ENCODE measurements at places on chromosomes 4 and X. TPM values are rescaled to one million over a fixed set of nuclear protein-coding genes. Genes with fewer than 3 reads are reported as not detected.

- no peak for DNase-seq
These were observed 156.2 kb upstream of the PSAPL1 start for GRCh38 chr4:7590899-7591298.

DNA sequence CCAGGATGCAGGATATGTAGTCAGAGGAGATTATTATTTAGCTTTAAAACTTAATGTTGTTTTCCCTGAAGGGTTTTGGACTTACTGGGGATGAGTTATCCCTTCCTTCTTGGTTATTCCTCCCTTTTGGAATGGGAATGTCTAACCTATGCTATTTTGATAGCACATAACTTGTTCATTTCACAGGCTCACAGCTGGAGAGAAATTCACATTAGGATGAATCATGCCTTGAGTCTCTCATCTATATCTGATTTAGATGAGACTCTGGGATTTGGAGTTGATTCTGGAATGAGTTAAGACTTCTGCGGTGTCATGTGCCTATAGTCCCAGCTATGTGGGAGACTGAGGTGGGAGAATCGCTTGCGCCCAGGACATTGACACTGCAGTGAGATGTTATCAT, 81.1 kb downstream of the ATP11C start:
- no peak for DNase-seq

DNA sequence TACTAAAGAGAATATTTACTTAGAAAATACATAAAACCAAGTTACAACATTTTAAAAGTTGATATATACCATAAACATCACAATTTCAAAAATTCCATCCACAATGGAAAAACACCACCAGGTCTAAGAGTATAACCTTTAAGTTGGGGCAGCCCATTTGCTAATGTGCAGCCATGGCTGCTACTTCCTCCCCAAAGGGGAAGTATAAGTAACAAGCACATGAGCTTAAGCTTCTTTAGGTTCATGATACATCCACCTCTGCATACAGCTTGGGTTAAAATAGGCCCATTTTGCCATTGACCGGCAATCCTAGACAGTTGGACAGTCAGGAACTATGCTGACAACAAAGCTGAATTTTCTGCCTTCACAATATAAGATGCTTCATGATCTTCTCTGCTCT, 16.6 kb upstream of the GASK1B start:
- no peak for DNase-seq

- no peak for DNase-seq
These were observed 503 bp upstream of the PDE5A start for GRCh38 chr4:119629142-119629471.

The SPACA5 gene
- not detected for total RNA-seq

The CCNQ gene
- 15.3 TPM for total RNA-seq

The ZAR1 gene
- not detected for total RNA-seq

The AWAT2 gene
- not detected for total RNA-seq

Data from endothelial cell (in vitro differentiated cells).